ENCODE measurements at places on chromosomes 2 and 18.
A peak's percentile ranks its signal among the peaks of the same experiment; 100 is the strongest.

GRCh38 chr2:84969511-84970209 is 1.3 kb upstream of the KCMF1 start:
- no peak for DNase-seq

DNA sequence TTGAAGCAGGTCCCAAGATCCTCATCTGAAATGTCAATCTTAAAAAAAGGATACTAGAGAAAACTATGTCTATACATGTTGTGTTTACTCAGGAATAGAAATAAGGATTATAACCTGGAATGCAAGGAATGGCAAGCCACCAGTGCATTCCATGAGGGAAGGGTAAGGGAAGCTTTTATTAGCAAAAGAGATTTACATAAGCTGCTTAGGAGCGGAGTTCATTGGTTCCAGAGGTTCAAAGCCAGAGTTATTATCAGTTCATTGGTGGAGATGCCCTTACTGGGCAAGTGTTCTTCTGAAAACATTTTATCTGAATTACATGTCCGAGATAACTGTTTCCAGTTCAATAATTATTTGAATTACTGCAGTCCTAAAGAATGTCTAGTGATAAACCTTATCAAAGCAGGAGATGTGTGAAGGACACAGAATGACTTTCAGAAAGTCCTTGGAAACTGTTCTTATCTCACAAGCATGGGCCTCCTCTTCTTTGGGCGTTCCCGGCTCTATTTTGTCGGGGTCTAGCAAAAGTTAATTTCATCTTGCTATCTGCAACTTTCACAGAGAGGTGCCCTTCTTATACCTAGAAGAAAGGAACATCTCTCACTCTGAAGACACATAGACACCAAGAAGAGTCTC is 23.5 kb downstream of the COMMD1 start:
- DNase-seq, result no peak

DNA sequence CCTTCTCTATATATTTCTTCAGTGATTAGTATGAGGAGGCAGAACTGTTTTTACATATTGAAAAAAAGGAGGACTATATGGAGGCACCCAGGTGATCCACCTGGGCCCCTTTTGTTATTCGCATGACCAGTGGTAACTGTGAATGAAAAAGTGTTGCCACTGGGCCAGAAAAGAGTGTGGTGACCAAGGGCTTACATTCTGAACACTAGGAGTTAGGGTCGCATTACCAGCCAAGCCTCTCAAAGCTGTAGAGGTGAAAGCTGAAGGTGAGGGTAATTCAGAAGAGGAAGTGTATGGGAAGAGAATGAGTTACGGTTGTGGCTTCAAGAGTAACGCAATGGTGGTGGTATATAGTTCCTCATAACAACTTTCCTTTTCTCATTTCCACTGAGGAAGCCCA is 487.6 kb downstream of the TMEM182 start:
- no peak for DNase-seq

- DNase-seq, result no peak
Observed at GRCh38 chr2:195489101-195489500, 167.9 kb upstream of the SLC39A10 start.

DNA sequence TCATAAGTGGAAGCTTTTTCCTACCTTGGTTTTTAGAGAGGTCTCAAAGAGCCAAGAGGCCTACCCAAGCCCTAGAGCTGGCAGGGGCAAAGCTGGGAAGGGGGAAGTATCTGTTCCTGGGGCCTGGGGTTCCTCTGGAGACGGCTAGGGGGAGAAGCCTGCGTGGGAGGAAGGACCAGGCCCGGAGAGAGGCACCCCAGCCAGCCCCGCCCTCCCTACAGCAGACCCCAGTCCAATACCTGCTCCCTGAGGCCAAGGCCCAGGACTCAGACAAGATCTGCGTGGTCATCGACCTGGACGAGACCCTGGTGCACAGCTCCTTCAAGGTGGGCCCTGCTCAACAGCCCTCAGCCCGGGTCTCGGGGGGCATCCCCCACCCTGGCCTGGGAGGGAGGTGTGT is 2.2 kb downstream of the CTDSP1 start:
- DNase-seq, result no peak

DNA sequence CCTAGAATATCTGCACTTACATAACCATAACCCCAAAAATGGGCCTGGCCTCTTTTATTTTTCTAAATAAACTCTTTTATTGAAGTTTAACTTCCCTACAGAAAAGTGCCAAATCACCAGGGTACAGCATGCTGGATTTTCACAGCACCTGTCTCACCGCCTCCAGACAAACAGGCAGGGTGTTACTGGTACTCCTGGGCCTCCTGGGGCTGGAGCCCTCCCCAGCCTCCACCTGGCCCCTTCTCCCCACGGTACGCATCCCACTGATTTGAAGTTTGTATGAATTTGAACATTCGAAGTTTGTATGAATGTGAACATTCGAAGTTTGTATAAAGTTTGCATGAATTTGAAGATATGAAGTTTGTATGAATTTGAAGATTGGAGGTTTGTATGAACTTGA is 232.1 kb downstream of the NDUFA10 start:
- DNase-seq, result no peak

- DNase-seq, result no peak
Observed at GRCh38 chr2:68284896-68285295, 32.6 kb upstream of the PPP3R1 start.

DNA sequence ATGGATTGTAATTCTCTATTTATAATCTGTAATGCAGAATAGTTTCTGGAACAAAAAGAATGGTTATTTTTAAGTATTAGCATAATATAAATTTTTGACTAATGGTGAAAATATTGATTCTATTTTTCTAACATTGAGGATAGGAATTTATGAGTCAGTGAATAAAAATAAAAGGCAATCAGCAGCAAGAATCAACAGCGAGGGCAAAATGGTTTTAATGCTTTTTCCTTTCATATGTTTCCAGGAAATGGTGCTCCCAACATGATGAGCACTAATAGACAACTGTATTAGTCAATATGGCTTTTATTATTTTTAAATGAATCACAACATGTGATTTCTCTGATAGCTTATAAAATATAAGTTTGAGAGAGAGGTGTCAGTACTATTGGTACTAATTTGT is 90.7 kb upstream of the TFPI start:
- no peak for DNase-seq

DNA sequence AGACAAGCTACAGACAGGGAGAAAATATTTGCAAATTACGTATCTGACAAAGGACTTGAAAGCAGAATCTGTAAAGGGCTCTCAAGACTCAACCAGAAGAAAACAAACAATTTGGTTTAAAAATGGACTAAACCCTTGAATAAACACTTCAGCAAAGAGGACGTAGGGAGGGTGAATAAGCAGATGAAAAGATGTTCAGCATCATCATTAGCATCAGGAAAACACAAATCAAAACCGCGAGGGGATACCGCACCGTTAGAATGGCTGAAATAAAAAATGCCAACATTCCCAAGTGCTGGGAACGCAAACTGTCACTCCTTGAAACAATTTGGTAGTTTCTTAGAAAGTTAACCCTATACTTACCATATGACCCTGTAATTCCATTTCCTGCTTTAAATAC is 136.7 kb downstream of the MBP start:
- DNase-seq, result no peak

DNA sequence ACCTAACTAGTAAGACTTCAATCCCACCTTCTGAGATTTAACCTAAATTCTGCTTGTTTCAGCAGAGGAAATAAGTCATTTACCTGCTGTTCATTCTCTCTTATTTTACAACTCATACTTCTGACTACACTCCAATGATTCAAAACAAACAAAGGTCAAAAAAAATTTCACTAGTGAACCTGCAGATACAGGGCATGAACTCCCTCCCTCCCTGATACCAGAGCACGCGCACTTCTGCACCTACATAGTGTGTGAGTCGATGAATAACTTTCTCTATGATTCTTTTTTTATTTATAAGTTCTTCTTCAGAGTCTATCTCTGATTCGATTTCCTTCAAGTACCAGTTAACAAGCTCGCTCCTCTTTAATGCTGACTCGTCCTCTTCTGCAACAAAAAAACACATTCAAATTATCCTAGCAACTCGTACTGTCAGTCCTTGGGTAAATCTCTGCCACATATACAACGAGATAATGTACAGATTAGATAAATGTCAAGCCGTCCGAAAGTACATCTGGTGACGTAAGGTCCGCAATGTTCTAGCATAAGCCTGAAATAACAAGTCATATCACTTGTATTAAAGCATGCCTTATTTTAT is 7.4 kb upstream of the LCT start:
- DNase-seq, result no peak

GRCh38 chr2:166013878-166014277 is 60.3 kb upstream of the TTC21B start:
- no peak for DNase-seq

- DNase-seq, result no peak
Observed at GRCh38 chr2:176733698-176734430, 464.6 kb downstream of the MTX2 start.

DNA sequence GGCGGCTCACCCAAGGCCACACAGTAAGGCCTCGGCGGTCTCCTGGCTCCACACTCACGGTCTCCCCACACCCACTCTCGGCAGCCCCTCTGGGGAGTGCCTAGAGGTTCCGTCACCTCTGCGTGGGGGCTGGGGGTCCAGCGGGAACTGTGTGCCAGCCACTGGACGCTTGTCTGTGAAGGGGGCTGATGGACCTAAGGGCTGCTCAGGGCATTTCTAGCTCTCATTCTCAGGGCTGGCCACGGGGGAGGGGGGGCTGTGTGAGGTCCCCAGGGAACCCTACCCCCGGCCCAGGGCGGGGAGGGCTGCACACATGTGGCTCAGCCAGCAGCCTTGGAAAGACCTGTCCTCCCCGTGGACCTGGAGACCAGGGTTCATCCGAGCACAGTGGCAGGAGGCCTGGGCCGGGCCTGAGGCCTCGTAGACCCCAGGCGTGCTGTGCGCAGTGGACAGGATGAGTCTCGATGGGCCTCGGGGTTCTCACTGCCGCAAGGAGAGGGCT is 27.1 kb upstream of the ODC1 start:
- no peak for DNase-seq

- DNase-seq, result no peak
Observed at GRCh38 chr2:216804357-216805350, 55.2 kb downstream of the TNP1 start.

DNA sequence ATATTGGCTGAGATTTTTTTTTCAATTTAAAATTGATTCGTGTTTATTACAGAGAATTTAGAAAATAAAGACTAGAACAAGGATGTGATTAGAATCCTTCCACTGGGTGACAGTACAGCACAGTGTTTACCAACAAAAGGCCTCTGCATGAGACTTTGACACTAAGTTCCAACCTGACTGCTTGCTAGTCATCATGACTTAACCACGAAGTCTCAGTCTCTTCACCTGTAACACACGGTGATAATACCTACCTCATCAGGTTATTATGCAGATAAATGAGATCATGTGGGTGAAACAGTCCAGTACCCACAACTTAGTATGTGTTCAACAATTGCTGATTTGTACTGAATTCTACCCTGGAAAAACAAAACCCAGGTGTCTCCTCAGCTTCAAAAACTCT is 151.2 kb downstream of the STK39 start:
- DNase-seq, result no peak

GRCh38 chr2:141493936-141494335 is 636.9 kb downstream of the LRP1B start:
- DNase-seq, result no peak

DNA sequence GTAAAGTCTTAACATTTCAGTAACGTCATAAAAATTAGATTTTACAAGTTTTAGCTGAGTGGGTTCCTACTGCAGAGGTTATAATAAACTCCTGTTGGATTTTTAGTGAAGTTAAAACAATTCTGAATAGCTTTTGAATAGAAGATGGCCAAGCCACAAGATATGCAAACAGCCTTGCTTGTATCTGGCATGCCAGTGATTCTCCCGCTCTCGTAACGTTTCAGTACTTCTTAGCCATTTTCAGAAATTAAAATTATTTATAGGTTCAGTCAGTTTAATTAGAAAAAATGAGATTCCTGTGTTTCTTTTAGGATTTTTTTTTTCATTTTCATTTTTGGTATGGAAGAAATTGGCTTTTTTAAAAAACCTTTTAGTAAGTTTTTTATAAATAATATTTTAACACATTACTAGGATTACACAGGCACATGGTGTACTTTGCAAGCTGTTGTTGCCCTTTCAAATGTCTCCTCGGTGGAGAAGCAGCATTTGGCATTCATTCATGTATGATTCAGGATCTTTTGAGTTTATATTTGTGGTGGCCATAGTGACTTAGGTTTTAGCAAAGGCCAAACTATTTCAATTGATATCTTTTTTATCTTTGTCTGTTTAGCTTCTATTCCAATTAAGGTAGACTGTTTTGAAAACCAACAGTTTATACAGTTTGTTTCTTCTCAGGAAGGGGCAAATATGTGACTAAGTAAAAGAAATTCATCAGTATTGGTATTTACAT is 30.6 kb upstream of the RND3 start:
- DNase-seq, result no peak

DNA sequence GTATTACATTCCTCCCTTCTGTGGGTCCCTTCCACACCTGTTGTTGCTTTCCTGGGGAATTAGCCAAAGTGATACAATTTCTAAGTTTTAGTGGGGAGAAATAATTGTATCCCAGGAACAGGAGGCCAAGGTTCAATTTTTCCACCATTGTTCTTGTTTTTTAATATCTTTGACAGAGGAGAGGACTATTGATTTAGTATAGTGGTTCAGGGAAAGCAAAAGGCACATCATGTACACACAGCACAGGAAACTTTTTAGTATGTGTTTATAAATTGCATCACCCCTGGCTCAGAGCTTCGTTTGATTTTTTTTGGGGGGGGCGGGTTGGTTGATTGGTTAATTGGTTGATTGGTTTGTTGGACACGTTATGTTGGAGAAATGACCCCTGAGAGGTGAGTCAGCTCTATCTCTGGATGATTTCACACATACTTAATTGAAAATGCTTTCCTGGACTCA is 431.6 kb downstream of the PID1 start:
- no peak for DNase-seq

DNA sequence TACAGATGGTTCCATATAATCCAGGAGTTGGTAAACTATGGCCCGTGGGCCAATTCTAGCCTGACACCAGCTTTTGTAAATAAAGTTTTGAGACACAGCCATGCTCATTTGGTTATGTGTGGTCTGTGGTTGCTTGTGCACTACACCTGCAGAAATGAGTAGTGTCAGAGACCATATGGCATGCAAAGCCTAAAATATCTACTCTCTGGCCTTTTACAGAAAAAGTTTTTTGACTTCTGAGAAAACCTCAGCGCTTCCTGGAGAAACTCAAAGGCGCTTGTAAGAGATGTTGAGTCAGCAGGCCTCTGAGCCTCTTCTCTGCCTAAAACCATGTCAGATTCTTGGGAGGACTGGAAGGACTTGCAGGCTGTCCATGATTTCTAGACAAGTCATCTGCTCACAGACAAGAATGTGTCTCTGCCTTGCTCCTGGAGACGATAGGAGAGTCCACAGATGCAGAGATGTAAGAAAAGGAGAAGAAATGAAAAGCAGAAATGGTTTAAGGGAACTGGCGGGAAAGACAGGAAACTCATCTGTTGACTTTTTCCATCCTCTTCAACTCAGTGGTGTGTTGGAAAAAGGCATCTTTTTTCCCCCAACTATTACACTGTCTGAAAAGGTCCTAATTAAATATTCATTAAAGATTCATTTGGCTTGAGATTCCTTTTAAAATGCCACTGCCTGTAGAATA is 5.2 kb downstream of the TTC39C start:
- DNase-seq, result peak; percentile 41

Measured in stimulated activated CD8-positive, alpha-beta memory T cell treated with anti-CD3 and anti-CD28 coated beads, Interleukin-15, amount 100 ng/mL, for 4 hours (primary cell).